ENCODE measurements at places on chromosomes 1 and 21.

GRCh38 chr1:85283475-85284199, 7.2 kb upstream of the BCL10 start:
- no peak for DNase-seq

- no peak for DNase-seq
Measured at GRCh38 chr1:44681905-44682882, 7.7 kb downstream of the ARMH1 start.

- no peak for DNase-seq
Measured at GRCh38 chr1:1312450-1313314, 4.3 kb downstream of the PUSL1 start.

- no peak for DNase-seq
Measured at GRCh38 chr21:26194326-26194725, 23.8 kb upstream of the APP start.

- DNase-seq: no peak
Measured at GRCh38 chr1:115326419-115326818, 11.6 kb downstream of the NGF start.

All from stimulated activated effector memory CD8-positive, alpha-beta T cell treated with anti-CD3 and anti-CD28 coated beads, Interleukin-12 subunit alpha, Interleukin-12 subunit beta, amount 100 ng/mL, for 72 hours (primary cell).